ENCODE measurements at places on chromosomes 12 and 14.

DNA sequence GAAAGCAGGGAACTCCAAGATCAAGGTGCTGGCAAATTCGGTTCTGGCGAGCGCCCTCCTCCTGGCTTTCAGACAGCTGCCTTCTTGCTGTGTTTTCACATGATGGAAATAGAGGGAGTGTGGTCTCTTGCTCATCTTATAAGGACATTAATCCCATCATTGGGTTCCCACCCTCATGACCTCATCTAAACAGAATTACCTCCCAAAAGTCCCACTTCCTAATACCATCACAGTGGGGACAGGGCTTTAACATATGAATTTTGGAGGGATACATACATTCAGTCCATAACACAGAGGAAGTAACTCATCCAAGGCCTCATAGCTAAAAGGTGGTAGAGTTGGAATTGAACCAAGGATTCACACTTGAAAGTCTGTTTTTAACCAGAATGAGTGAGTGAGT, 28.6 kb downstream of the DYRK2 start:
- no peak for DNase-seq

- no peak for DNase-seq
Observed at GRCh38 chr14:21999402-21999801, 325.8 kb upstream of the OR4E1 start.

- no peak for DNase-seq
Observed at GRCh38 chr14:93051600-93052546, 63.9 kb downstream of the ITPK1 start.

GRCh38 chr12:30826276-30826675, 71.5 kb upstream of the CAPRIN2 start:
- no peak for DNase-seq

DNA sequence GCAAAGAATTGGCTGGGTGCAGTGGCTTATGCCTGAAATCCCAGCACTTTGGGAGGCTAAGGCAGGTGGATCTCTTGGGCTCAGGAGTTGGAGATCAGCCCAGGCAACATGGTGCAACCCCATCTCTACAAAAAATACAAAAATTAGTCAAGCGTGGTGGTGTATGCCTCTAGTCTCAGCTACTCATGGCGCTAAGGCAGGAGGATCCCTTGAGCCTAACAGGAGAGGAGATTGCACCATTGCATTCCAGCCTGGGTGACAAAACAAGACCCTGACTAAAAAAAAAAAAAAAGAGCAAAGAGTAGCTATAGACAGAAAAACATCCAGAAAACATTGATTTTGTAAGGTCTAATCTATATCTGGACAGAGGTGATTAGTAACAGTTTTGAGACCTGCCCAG, 25.0 kb downstream of the KIF21A start:
- DNase-seq, result no peak

DNA sequence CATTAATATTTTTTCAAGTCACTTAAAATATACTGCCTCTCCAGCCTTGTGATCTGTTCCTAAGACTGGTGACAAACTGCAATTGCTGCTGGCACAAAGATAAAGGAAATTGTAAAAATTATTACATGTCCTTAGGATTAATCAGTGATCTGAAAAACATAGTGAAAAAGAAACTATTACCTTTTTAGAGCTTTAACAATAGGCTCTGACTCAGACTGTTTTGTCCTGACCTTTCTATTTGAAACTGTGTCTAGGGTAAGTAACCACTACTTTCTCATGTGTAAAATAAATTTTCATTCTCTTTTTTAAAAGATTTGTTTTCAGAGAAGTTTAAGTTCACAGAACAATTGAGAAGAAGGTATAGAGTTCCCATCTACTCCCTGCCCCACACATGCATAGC, 80.4 kb upstream of the CLEC14A start:
- DNase-seq, result no peak

- DNase-seq, result no peak
Observed at GRCh38 chr12:27936196-27936595, 36.3 kb downstream of the PTHLH start.

GRCh38 chr12:117441751-117442150, 80.3 kb upstream of the NOS1 start:
- DNase-seq, result no peak

- DNase-seq, result no peak
Observed at GRCh38 chr14:59890676-59891075, 20.1 kb upstream of the RTN1 start.

DNA sequence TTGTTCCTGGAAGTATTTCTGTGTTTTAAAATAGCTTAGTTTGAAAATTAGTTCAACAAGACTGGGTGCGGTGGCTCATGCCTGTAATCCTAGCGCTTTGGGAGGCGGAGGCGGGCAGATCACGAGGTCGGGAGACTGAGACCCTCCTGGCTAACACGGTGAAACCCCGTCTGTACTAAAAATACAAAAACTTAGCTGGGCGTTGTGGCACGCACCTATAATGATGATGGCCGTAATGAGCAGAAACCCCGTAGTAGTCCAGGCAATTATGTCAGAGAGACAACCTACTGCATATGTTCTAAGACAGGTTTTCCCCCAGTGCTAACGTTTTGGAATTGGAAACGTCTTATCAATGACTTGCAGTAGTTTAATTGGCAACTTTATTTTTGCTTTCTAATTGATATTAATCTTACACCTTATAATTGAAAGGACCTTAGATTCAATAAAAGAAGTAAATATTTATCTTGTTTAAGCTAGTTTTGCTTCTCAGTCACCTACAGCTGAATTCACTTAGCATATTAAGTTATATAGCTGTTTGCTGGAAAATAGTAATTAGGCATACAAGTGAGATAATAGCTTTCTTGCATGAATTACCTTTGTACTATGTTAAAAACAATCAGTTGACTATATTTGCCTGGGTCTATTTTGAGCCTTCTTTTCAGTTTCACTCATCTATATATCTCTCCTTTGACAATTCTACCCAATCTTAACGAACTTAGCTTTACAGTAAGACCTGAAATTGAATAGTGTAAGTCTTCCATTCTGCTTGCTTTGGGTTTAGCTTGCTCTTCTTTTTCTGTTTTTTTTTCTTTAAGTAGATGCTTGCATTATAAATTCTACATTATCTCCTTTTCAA, 15.6 kb downstream of the CLECL1 start:
- DNase-seq, result no peak

DNA sequence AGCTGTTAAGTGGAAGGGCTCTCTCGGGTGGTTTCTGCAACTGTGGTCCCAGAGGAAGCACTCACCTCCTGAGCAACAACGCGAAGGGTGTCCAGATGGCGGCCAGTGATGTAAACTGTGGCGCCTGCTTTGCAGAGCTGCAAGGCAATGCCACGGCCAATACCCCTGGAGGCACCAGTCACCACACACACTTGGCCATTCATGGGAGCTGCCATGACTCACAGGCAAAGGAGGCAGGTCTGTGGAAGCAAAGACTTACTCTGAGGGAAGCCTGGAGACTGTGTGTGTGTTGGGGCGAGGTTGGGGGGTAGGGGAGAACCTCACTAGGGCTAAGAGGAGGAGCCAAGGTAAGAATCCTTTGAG, 707 bp downstream of the DHRS1 start:
- DNase-seq, result no peak

DNA sequence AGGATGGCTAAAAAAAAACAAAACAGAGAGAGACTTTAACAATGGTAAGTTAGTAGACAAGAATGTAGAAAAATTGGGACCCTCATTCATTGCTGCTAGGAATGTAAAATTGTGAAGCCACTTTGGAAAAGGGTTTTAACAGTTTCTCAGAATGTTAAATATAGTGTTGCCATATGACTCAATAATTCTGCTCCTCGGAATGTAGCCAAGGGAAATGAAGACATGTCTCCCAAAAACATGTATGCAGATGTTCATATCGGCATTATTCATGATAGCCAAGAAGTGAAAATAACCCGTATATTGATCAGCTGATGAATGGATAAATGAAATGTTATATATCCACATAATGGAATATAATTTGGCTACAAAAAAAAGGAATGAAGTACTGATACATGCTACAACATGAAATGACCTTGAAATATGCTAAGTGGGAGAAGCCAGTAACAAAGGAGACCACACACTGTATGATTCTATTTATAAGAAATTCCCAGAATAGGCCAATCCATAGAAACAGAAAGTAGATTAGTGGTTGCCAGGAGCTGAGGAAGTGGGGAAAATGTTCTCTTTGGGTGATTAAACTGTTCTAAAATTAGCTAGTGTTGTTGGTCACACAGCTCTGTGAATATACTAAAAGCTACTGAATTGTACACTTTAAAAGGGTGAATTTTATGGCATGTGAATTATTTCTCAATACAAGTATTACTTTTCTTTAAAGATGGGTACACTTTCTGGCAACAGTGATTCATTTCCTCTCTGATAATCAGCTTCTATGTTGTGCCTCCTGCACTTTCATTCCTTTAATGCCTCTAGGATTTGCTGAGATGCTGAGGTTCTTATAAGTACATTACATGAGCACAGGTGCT, 132.5 kb downstream of the DAAM1 start:
- no peak for DNase-seq

DNA sequence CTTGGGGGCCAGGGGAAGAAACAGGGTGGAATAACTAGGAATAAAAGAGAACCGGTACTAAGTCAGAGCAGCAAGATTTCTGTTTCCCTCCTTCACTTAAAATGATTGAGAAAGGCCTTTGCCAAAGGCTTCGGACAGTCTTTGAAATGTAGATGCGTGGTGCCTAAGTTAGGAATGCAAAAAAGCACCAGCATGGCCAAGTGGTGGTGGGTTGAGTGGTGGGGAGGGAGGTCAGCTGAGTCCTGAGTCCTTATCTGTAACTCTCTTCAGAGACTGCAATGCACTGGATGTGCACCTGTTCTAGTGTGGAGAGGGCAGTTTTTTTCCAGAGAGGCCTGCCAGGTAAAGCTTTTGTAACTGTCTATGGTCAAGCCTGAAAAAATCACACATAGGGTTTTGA, 919.9 kb downstream of the FSCB start:
- DNase-seq, result no peak

DNA sequence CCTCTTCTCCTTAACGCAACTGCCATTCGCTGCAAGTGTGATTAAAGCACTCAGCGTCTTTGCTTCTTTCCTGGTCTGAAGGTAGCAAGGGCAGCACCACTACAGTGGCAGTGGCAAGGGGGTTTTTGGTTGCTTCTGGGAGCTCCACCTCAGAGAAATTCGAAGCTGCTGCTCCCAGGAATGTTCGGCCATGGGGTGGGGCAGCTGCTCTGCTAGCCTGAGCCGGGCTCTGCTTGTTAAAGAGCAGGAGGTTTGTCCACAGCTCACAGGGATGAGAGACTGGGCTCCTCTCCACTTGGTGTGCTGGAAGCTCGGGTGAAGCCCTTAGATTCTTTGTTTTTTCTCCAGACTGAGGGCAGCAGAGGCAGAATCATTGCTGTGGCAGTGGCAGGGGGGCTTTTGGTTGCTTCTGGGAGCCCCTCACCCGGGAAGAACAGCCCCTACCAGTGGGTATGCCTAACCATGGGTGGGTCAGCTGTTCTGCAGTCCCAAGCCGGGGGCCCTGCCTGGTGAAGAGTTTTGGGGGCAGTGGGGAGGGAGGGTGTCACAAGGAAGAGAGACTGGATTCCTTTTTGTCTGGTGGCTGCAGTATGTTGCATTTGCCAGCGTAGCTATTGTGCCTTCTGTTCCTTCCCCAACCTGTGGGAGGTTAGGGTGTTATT, 340.2 kb downstream of the AEBP2 start:
- DNase-seq, result no peak

- DNase-seq, result no peak
Observed at GRCh38 chr14:42719391-42719790, 1112.7 kb downstream of the LRFN5 start.

GRCh38 chr12:118354903-118355302, 17.8 kb downstream of the TAOK3 start:
- no peak for DNase-seq

GRCh38 chr12:54564768-54565167, 15.4 kb downstream of the PDE1B start:
- no peak for DNase-seq

GRCh38 chr12:4526923-4527546, 11.7 kb upstream of the RAD51AP1 start:
- DNase-seq, result no peak

- no peak for DNase-seq
Observed at GRCh38 chr12:132773077-132773955, 11.7 kb upstream of the ANKLE2 start.

DNA sequence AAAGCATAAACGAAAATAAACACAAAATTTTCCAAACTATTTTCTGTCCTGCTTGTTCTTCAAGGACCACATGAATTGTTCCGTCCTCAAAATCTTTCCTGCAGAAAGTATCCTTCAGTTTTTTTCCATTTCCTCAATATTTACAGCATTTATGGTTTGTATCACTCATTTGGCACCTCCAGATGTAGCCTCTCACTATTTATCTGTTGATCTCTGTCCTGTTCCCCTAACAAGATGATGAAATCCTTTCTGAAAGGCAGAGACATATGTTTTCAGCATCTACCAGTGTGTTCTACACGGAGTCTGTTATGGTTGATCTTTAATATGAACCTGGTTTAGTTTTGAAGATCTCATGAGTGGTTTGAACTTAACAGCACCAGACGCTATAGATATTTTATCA, 490.2 kb downstream of the NELL2 start:
- no peak for DNase-seq

GRCh38 chr14:43471595-43471994, 1035.5 kb downstream of the FSCB start:
- DNase-seq, result no peak

- DNase-seq, result no peak
Observed at GRCh38 chr14:105476097-105476830, 1.6 kb downstream of the CRIP2 start.

DNA sequence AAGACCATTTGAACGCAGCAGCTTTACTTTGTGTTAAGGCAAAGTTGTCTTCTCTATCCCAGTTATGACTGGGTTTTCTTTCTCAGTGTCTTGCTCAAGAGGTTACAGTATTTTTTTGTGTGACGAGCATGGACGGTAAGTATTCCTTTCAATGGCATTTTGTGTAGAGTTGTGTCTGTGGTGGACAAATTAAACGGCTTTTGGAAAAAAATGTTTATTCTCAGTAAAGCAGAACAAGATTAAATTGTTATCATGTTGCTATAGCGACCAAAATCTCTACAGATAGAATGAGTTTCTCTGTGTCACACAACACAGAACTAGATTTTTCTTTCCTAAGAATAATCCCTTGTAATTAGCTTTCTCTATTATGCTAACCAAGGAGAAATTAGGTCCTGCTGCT, 417.1 kb downstream of the AEBP2 start:
- no peak for DNase-seq

GRCh38 chr12:103401421-103401820, 94.3 kb downstream of the C12orf42 start:
- DNase-seq, result no peak

GRCh38 chr14:69153152-69153872, 393 bp upstream of the DCAF5 start:
- DNase-seq, result peak; percentile 97

GRCh38 chr12:112971248-112971647, 7.1 kb upstream of the OAS2 start:
- DNase-seq, result no peak

GRCh38 chr12:85509081-85509856, 229.2 kb downstream of the ALX1 start:
- DNase-seq, result no peak

DNA sequence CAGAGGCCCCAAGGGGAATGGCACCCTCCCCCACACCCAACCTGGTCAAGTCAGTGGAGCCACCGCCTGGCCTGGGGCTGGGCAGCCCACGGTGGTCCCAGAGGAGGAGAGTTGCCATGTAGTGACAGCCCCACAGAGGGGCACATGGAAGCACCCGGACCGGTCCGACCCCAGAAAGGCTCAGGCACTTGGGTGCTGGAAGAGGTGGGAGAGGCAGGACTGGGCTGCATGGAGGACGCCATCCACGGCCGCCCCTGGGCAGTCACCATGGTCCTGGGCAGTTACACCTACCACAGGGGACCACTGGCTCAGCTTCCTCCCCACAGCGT, 37.9 kb upstream of the TMEM179 start:
- DNase-seq, result no peak
